ENCODE measurements at places on chromosomes 6 and 20.

DNA sequence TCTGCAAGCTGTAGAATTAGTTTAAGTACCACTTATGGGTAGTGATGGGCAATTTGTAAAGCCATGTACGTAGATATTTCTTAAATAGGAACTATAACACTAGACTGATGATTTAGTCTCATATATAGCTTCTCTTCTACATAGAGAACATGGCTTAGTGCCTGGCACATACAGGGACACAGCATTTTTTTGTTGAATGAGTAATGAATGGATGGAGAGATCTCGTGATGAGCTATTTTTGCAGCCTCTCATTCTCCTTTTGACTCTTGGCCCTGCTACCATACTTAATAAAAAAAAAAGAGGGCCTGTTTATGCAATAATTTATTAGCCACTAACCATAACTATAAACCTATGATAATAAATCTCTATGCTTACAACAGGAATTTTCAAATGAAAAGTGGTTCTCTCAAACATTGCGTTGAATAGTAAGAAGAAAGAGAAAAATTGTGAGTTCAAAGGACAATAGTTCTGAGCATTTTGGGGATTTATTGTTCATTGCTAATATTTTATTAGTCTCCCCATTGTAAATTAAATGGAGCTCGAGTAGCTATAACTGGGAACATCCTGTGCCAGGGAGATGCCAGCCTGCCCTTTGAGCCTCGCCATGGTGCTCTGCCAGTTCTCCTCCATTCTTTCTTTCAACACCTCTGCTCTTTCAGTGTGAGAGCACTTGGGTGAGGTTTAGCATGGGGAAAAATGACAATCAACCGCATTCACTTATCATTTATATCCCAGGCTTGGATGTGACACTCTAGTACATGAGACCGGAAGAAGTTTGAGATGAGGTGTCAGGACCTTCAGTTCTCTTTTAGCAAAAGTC lies 14.7 kb upstream of the RCAN2 start:
- DNase-seq: no peak

- no peak for DNase-seq
These were observed 14.5 kb downstream of the HSPA1B start for GRCh38 chr6:31842053-31842452.

DNA sequence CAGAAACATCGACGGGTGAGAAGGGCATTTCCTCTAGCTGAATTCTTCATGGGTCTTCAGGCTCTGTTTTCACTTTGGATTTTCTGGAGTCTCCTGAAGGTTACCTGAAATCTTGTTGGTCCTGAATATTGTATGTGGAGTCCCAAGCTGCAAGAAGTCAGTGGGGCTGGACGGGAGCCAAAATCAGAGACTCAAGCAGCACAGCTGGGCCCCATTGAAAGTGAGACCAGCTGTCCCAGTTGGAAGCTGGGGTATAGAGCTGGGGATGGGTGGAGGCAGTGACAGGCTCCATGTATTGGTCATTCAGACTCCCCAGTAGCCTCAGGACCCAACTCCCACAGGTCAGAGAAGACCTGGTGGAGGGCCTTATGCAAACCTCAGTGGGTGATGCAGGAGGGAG lies 111.3 kb upstream of the MLN start:
- DNase-seq: no peak

DNA sequence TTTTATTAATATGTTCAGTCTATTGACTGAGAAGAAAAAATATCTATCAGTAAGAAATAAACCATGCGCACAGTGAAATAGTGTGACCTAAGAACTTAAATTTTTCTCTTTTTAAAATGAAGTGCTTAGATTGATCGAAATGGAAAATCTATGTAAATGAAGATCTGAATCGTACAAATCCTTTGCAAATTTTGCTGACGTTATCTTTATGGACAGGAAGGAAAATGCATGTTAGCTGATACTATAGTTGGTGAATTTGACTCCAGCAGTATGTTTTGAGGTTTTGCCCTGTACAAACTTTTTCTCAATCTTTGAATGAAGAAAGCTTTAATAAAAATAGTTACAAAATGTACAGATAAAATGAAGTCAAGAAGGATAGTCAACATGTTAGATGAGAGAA lies 82.9 kb downstream of the NRN1 start:
- no peak for DNase-seq

DNA sequence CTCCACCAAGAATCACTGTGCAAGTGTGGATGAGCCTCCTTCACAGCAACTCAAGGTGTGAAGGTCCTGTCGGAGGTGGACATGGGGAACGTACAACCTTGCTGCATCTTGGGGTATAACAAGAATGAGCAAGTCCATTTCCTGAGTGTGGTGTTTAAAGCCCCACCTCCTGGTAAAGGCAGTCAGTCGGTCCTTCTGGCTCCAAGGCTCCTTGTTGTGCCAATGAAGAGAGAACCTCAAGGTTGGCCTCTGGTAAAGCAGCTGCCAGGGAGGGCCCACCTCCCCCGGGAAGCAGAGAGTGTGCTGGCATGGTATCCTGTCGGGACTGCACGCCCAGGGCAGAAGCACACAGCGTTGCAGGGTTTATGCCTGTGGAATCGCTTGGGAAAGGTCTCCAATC lies 12.4 kb upstream of the MAS1 start:
- no peak for DNase-seq

GRCh38 chr6:30893001-30893591 lies 8.8 kb downstream of the DDR1 start:
- no peak for DNase-seq

GRCh38 chr6:88997327-88997726 lies 33.9 kb upstream of the RNGTT start:
- DNase-seq: no peak

DNA sequence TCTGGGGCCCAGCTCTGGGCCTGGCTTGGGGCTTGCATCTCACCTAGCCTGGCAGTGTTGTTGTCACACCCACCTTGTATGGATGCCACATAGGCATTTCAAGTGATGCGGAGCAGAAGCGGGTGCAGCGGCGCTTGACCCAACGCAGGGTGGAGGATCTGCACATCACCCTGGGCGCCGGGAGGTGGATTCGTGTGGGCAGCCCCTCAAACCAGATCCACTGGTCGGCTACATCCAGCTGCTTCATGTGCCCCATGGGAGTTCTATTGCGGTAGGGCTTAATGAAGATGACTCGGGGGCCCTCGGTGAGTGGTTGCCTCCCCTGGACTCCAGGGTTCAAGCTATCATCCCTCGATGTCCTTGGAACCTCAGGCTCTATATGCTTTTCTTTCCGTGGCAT lies 3.2 kb downstream of the TP53TG5 start:
- no peak for DNase-seq
